ENCODE measurements at places on chromosomes 6 and 20. TPM values are rescaled to one million over a fixed set of nuclear protein-coding genes. Genes with fewer than 3 reads are reported as not detected.

HSPA12B gene
- not detected for polyA plus RNA-seq

NKAPL gene
- polyA plus RNA-seq: 0.11 TPM

DNA sequence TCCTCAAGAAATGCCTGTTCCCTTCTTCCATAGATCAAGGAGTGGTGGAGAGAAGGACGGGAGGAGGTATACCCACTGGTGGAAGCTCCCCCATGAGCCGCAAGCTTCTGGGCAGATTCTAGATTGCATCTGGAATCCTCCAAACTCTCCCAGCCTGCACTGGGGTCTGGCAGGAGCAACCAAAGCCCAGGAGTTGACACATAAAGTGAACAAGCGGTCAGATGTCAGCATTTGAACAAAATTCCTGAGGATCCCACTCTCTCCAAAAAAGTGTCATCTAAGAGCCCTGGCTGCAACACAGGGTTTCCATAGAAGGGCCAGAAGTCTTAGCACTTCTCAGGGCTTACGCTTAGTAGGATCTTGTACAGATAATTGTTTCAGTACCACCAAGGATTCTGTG is 88.2 kb downstream of the KCNB1 start:
- no peak overlapping the region for H3K4me3 ChIP-seq
- DNase-seq: no peak
- no peaks in the 10 kb centered on the region for H3K36me3 ChIP-seq
- H3K27ac ChIP-seq: no peak overlapping the region
- H3K4me1 ChIP-seq: no peaks in the 10 kb centered on the region

GRCh38 chr6:159754959-159755914 is 6.6 kb upstream of the ACAT2 start:
- no peak for DNase-seq
- H3K27me3 ChIP-seq: no peaks in the 10 kb centered on the region
- peaks cover 33% of the 10 kb centered on the region for H3K36me3 ChIP-seq

DNA sequence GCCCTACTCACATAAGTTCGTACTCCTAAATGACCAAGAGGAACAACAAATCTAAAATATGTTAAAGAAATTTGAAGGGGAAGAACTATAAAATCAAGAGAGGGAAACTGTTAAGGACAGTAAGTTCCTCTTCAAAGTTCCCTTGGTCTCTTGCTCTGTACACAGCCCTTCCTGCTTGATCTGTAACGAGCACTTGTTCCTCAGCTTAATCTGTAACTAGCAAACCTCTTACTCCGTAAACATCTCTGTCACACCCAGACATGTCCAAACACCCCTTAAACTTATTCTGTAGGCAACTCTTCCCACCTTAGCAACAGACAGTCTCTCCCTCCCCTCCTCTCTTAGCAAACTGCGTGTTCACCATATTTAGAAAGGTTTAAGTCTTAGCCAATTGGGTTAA is 29.9 kb downstream of the PLN start:
- DNase-seq: no peak
- H3K27ac ChIP-seq: no peak overlapping the region
- no peaks in the 10 kb centered on the region for H3K4me1 ChIP-seq
- no peaks in the 10 kb centered on the region for H3K27me3 ChIP-seq
- H3K36me3 ChIP-seq: peaks cover 4% of the 10 kb centered on the region

DNA sequence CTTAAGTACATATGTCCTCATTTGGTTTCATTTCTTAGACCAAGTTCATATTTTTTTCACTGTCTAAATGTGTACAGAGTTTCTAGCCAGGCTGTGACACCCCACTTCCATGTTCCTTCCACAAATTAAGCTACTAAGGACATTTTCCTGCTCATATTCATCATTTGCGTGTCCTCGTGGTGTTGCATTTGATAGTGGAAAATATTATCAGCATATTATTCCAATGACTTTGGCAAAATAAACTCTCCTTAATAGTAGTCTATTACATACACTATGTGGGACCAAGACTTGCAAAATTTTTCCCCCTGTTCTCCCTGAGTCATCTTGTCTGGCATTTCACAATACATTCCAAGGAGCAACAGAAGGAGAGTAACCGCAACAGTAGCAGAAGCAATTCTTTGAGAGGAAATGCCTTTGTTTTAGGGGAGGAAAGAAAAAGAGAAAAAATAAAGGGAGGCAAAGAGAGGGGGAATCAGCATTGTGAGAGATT is 599.2 kb downstream of the COL12A1 start:
- no peak overlapping the region for H3K4me3 ChIP-seq
- H3K27me3 ChIP-seq: no peaks in the 10 kb centered on the region
- H3K27ac ChIP-seq: no peak overlapping the region
- DNase-seq: no peak

DNA sequence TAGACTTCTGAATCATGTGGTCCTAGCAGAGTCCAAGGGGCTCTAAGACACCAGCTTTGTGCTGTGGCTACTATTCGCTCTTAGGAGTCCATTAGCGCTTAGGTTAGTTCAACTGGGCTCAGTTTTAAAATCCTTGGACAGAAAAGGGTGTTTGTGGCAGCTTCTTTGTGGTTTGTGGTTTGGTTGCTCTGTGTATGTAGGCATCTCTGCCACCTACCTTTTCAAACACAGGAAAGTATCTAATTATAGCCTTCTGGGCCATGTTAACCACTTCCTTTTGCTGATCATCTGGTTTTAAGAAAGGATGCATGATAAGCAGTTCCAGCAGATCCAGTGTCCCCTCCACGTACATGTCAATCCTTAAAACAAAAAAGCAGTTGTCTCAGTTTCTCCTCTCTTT is 10.8 kb downstream of the GSTA4 start:
- H3K27me3 ChIP-seq: no peaks in the 10 kb centered on the region
- H3K27ac ChIP-seq: no peak overlapping the region
- peak; percentile 31 for DNase-seq
- H3K4me3 ChIP-seq: no peak overlapping the region

GRCh38 chr6:80366051-80366450 is 259.6 kb downstream of the BCKDHB start:
- no peaks in the 10 kb centered on the region for H3K36me3 ChIP-seq
- H3K27me3 ChIP-seq: no peaks in the 10 kb centered on the region
- H3K4me1 ChIP-seq: no peaks in the 10 kb centered on the region
- H3K27ac ChIP-seq: no peak overlapping the region
- no peak for DNase-seq
